Tongue (tissue), 3 donors: ENCODE measurements at places on chromosomes 16 and 17.
A peak's percentile ranks its signal among the peaks of the same experiment; 100 is the strongest.

DNA sequence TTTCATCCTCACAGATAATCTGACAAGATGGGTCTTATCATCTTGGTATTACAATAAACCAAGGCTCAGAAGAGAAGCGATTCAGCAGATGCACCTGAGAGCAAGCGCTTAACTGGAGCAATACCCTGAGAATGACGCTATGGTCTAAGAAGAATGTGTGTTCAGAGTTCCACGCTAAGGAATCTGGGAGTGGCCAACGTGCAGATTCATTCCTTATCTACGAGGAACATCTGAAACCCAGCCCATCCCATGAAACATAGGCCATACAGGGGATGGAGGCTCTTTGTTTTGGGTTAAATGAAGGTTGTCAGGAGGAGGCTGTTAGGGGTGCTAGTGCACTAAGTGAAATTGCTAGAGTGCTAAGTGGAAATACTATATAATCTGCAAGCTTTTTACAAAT is 28.5 kb upstream of the KDM8 start:
- no peak for DNase-seq

- no peak for DNase-seq
Observed at GRCh38 chr17:80586846-80587228, 42.2 kb downstream of the RPTOR start.

- DNase-seq = no peak
Observed at GRCh38 chr17:6159541-6160231, 89.5 kb downstream of the WSCD1 start.

- DNase-seq = peak; percentile 63
Observed at GRCh38 chr17:20189302-20189701, 180.1 kb downstream of the SPECC1 start.

DNA sequence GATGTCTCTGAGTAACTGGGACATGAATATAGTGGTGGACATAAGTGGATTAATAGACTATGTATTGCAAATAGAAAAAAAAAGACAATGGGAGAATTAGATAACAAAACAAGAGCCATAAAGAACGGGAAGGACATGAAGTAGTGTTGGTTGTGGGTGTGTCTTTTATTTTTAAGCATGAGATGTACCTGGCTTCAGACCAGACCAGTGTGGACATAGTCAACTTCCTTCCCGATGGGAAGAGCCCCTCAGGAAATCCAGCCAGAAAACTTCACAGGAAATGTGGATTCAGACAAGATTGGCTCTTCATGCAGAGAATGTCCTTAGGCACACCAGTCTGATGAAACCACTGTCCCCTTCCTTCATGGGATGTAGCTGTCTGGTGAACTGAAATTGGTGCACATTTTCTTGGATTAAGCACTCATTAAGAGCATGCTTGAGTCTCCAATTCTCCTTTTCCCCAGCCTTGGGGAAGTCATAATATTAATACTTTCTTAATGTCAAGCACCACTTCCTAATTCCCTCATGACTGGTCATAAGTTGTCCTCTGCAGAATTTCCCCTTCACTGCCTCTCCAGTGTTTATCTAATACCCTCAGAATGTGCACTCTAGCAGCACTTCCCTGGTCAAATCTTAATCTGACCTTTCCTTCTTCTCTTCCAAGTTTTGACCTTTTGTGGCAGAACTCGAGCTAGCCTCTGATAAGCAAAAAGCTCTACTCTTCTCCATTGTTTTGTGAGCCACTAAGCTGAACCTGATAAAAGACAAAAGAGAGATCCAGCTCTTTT is 350.6 kb upstream of the MAF start:
- no peak for DNase-seq

GRCh38 chr16:64403352-64403751 is 718.5 kb downstream of the CDH11 start:
- no peak for DNase-seq

- no peak for DNase-seq
Observed at GRCh38 chr16:65285128-65286048, 163.5 kb upstream of the CDH11 start.

DNA sequence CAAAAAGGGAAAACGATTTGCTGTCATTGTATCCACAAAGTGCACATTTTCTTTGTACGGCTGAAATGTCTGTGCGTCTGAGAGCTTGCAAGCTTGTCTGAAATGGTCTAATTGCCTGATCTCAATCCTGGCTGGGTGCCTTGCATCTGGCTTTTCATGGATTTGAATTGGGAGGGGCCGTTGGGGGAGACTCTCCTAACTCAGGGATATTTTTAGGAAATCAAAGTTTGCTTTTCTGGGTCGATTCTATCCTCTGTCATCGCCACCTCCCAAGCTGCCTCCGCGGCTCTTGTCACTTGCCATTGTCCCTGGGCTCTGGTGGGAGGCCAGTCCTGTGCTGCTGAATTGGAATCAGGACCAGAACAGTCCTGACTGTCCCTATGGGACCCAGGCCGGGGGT is 33.3 kb upstream of the MGAT5B start:
- DNase-seq = peak; percentile 87

DNA sequence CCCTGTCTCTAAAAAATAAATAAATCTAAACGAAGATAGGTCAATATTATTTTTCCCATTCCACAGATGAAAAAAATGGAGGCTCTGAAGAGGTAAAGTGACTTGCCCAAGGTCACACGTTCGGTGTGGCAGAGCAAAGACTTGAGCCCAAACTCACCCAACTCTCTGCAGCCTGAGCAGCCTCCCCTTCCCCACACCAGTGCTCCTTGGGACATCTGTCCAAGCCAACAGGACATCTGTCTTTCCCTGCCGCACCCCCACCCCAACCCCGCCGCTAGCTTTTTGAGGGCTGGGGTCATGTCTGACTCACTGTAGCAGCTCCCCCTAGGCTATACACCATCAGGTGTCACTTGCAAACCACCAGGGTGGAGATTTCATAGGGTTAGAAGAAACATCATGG is 5.2 kb upstream of the BEAN1 start:
- DNase-seq = no peak

GRCh38 chr16:22206013-22206841 is at the start of gene EEF2K:
TSS of gene EEF2K (plus strand) at chr16:22206278. CDS start at chr16:22225730, 19,452 bp downstream.
- peak; percentile 97 for DNase-seq

- DNase-seq = no peak
Observed at GRCh38 chr16:46558018-46558417, 63.2 kb downstream of the SHCBP1 start.
